AG04450 (cell line): ENCODE measurements at places on chromosomes 3 and 15. TPM values are rescaled to one million over a fixed set of nuclear protein-coding genes. Genes with fewer than 3 reads are reported as not detected.

DNA sequence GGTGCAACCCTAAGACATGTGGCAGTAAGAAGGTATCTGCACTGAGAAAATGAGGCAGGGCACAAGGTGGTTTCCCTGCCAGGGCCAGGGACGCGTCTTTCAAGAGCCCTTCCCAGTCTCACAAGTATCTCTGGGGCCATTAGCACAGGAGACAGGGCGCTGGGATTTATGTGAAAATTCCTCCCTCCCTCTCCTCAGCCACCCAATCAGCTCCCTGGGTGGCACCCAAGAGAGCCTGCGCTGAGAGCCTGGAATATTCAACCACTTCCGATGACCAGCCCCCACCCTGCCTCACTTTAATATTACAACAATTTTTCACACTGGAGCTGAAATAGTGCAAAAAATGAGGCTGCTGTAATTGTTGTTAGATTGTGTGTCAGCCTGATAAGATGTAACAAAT is 26.1 kb downstream of the SEC61A1 start:
- DNase-seq: no peak

- no peak for DNase-seq
These were observed 52.1 kb downstream of the BDH1 start for GRCh38 chr3:197503652-197504051.

GRCh38 chr3:12420393-12420792 is 63.9 kb upstream of the TSEN2 start:
- no peak for DNase-seq

Gene SH3GL3
- not detected in 2 replicates for polyA plus RNA-seq
